ENCODE measurements at places on chromosomes 7 and 10. TPM values are rescaled to one million over a fixed set of nuclear protein-coding genes. Genes with fewer than 3 reads are reported as not detected.

Gene AKR1C8
- not detected for polyA plus RNA-seq

Gene MYPN
- not detected for polyA plus RNA-seq

Gene TRPV6
- polyA plus RNA-seq: not detected

Gene ACBD5
- polyA plus RNA-seq: 31.5 TPM

Gene PLPP4
- polyA plus RNA-seq: not detected

Gene ZNF804B
- polyA plus RNA-seq: not detected

Gene NOD1
- 7.4 TPM for polyA plus RNA-seq

Gene RPEL1
- not detected for polyA plus RNA-seq

Gene AVPI1
- polyA plus RNA-seq: 14.1 TPM

Gene SEC61A2
- polyA plus RNA-seq: 6.8 TPM

Gene HACD1
- polyA plus RNA-seq: 5.3 TPM

Gene VSTM2A
- not detected for polyA plus RNA-seq
